ENCODE measurements at places on chromosomes 11 and 22. TPM values are rescaled to one million over a fixed set of nuclear protein-coding genes. Genes with fewer than 3 reads are reported as not detected.

Gene CRYBA4
- total RNA-seq = not detected

Gene MS4A3
- total RNA-seq = not detected

DNA sequence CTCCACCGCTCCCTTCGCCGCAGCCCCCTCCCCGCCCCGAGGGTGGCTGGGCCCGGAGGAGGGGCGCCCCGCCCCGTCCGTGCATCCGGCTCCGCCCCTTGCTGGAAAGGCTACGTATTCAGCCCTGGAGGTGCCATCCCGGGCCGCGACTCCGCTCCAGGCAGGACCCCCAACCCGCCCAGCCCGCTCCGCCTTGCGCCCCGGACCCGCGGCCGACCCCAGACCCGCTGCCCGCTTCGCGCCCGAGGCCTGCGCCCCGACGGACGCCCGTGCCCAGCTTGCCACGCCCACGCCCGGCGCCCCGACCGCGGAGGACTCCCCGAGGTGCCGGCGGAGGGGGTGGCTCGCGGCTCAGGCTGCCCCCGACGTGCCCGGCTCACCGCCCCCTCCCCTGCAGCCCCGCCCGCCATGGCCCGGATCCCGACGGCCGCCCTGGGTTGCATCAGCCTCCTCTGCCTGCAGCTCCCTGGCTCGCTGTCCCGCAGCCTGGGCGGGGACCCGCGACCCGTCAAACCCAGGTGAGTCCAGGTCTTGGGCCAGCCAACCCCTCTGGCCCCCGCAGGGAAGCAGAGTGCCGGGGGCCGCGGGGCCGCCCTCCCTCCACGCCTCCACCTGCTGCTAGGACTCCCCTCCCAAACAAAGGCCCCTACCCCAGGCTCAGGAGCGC, at the start of gene ADM2:
Gene ADM2 (plus strand): TSS at position 104 of the 667 bp plus-strand sequence. CDS start 305 bp downstream, at position 409.
- DNase-seq = no peak

GRCh38 chr11:119689302-119689701, 39.7 kb downstream of the NECTIN1 start:
- DNase-seq = no peak

GRCh38 chr11:17077240-17077519, 287 bp downstream of the RPS13 start:
- DNase-seq = no peak

GRCh38 chr11:12105471-12105870, 4.9 kb upstream of the MICAL2 start:
- DNase-seq = no peak

DNA sequence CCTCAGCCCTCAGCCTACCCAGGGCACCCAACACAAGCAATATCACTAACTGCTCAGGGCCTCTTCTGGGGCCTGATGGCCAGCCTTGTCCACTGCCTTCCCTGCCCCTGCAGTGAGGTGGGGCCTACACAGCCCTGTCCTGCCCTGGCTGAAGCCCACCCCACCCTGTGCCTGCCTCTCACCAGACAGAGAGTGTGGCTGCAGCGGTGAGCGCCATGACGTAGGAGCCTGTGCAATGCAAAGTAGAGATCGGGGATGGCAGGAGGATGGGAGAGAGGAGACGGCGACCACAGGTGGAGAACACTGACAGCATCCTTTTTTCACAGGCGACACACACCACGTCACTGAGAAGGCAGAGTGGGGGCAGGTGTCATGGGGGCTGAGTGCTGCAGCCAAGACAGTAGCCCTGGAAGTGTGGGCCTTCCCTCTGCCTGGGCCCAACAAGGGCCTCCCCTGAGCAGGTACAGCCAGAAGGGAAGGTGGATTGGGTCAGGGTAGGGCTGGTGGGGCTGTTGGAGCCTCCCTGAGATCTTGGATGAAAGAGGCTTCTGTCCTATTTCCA, 65.3 kb upstream of the CLTCL1 start:
- DNase-seq = peak; percentile 53

DNA sequence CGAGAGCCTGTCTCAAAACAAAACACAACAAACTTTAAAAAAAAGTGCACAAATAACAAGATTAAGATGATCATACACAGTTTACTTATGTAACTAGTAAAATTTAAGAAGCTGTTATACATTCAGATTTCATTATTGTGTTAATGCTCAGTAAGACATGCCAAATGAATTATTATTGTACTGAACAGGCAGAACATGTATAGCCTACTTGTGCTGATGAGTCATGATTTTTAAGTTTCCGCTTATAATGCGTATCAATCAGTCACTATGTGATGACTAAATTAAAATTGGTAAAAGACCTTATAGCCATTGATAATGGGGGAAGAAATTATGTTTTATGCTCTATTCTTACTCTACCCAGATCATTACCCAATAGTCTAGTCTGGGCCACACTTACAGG, 20.5 kb upstream of the EXPH5 start:
- no peak for DNase-seq

GRCh38 chr11:1832211-1832919, 2.4 kb upstream of the SYT8 start:
- peak; percentile 74 for DNase-seq

DNA sequence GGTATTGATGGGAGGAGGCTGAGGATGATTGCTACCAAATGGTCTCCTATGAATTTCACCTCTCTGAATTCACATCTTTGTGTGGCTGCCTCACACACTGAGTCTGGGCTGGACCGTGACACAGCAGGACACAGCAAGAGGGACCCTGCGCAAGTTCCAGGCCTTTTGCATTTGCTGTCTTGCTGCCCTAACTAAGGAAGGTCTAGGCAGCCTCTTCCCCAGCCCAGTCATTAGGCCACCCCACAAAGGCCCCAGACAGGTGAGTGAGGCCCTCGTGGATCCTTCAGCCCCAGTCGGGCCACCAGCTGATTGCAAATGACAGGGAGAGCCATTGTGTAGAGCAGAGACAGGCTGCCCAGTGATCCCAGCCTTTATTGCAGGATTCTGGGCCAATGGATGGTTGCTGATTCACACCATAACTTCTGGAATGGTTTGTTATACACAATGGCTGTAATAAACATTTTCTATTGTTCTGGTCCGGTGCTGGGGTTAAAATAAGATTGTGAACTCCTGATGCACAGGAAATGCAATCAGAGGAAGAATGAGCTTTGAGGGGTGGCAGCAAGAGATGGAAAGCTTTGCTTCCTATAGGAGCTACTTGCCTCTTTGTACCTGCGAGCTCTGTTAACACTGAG, 28.5 kb upstream of the CSNK2A3 start:
- DNase-seq = no peak
